Epithelial cell of prostate (primary cell): ENCODE measurements at places on chromosomes 11 and 22.

GRCh38 chr11:16292167-16292859 lies 64.0 kb downstream of the SOX6 start:
- no peak for DNase-seq

DNA sequence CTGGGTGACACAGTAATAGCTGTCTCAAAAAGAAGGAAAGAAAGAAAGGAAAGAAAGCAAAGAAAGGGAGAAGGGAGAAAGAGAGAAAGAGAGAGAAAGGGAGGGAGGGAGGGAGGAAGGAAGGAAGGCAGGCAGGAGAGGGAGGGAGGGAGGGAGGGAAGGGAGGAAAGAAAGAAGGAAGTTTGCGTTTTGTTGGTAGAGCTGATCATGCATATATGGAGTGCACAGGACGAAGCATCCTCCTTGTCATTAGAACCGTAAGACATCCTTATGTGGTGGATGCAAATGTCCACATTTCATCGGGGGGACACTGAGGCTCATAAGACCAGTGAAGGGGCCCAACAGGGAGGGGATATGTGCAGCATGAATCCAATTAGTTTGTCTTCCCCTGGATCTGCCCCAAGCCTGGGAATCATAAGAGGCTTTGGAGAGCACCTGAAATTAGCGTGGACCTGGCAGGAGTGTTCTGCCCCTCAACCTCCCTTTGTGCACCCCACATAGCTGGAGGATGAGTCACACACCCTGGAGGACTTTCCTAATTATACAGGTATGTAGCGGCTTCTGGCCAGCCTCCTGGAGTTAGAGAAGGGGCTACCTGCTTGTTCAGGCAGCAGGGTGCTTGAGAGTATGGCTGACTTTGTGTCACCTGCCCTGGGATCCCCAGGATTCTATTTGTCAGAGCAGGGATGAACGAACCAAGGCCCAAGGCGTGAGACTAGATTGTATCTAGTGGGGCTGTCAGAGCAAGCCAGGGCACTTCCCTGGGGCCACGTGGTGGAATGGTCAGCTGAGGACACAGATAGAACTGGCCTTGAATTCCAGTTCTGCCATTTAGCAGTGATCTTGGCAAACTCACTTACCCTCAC lies 119.7 kb upstream of the CD82 start:
- DNase-seq, result peak; percentile 12

DNA sequence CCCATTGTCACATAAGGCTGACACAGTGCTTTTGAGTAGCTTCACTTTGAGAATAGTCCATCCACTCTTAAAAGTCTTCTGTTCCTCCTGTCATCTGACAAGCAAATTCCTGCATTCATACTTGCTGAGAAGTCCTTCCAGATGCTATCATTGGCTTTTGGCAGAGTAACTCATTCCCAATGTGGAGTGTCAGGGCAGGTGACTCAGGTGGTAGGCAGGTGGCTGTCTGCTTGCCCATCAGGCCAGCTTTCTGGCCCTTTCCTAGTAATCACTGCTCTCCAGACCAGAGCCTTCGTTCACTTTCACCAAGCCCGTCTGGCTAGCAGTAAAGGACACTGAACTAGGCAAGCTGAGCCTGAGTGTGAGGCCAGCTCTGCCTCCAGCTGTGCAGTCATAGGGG lies 162.5 kb upstream of the CCDC90B start:
- DNase-seq, result no peak

DNA sequence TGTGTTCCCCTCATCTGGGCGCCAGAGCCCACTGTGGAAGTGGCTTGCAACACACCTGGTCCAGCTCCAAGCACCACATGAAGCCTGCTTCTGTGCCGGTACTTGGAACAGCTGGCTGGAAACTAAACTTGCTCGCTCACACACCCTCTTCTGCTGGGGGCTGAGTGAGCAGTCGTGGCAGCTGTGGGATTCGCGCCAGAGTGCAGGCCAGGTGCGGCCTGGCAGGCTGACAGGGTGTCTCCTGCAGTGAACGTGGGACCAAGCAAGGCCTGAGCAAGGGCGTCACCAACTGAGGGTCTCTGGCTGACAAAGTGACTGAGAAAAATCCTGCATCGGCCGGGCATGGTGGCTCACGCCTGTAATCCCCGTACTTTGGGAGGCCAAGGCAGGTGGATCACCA lies 15.2 kb downstream of the SMC1B start:
- DNase-seq, result no peak

DNA sequence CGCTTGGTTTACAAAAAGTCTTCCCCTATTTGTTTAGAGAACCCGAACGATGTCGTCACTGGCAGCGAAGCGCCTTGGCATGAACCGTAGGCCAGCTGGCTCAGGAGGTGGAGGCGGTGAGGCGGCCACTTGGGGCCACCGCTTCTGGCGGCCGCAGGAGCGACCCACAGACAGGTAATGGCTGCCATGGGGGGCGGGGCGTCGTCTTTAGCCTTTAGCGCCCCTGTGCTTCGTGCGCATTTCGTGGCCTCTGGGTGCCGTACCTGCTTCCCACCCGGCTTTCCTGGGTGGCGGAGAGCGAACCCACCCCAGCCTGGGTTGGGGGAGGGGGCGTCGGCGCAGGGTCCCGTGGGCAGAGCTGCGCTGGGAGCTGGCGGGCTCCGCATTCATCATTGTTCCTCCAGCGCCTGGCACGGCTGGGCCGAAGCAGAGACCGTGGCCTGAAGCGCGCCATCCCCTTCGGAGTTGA lies 469 bp upstream of the OSBP2 start:
- no peak for DNase-seq

DNA sequence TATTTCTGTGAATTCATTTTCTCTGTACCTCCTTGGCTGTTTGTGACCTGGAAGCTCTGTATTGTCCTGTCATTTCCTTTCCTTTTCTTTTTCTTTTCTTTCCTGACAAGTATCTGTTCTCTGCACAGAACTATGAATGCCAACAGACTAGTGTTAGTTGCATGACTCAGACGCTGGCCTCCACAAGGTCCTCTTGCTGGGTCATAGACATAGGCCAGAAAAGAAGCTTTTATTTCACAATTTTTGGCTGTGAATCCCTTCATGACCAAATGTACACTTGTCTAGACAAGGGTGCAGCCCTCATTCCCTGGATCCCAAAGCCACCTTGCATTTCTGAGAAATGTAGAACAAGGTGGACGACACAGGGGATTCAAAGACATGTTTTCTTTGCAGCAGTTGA lies 104.1 kb upstream of the MTNR1B start:
- DNase-seq, result no peak

- DNase-seq, result no peak
Measured at GRCh38 chr22:41347066-41347859, 34.5 kb upstream of the TEF start.

DNA sequence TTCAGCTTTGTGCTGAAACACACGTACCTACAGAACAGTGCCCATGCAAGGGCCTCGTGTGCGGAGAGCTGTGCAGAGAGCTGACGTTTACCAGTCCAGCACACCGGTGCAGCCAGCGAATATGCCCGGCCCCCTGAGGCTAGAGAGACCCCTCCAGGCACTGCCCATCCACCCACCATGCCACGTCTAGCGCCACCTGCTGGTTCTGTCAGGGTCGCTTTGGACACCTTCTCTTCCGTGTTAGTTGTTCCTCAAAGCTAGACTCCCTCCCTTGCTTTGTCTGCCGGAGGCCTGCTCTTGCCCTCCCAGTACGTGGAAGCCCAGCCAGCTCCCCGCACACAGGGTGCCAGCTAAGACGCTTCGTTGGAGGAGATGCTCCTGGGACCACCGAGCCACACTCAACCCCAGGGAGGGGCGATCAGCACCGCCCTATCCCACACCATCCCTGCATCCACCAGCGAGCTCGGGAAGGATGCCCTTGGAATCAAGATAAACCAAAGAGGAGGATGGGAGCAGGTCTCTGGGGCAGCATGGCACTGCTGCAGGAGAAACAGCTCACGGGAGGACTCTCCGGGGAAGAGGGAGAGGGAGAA lies 43.4 kb downstream of the CPT1A start:
- DNase-seq, result no peak

DNA sequence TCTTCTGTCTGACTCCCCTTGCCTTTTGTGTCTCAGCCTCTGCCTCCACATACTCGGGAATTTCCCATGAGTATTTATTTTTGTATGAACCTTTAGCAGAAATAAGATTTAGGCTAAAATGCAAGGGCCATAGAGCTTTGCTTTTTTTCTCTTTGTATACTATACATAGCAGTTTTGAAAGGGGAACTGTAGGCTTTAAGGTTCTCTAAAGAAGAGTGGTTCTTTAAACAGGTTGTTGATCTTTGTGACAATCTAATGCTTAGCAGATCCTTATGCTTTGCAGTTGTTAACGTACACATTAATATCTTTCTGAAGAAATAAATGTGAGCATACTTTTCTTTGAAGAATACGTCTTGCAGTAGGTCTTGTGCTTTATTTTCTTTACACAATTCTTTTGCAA lies 35.0 kb downstream of the TBCEL start:
- no peak for DNase-seq

DNA sequence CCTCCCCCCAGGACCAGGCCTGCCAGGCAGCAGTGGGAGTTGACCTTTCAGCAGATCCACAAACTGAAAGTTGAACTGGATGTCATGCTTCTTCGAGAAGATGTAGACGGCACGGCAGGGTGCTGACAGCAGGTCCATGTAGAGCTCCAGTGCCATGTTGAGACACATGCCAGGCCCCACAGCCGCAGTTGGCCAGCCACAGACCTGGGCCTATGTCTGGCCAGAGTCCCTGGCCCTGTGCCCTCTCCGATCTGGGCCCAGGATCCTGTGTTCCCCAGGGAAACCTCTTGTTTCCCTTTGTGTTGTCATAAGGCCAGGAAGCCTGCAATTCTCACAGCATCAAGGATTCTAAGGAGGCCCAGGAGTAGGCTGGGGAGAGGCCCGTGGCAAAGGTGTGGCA lies at the start of gene GSTT4:
Gene GSTT4, minus strand, starts transcription at position 253 of the 400 bp plus-strand sequence. Its CDS starts 97 bp downstream, at position 156.
- no peak for DNase-seq

- no peak for DNase-seq
Measured at GRCh38 chr22:25779890-25780289, 37.9 kb downstream of the MYO18B start.

DNA sequence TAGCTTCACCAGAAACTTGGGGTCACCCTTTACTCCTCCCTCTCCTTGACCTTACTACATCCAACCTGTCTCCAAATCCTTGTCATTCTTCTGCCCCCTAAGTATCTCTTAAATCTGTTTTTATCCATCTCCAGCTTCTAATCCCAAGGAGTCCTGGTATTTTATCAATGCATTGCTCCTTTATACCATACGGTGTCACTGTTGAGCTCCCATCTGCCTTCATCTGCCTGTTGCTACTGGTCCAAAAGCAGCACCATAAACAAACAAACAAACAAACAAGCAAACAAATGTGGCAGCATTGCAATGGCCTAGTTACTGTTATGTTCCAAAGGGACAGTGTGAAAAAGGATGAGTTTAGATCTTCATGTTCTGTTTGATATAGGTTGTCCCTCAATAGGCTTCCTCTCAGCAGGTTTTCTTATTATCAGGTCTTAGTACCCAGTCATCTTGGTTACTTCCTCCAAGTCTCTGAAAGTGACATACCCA lies 34.2 kb downstream of the DNHD1 start:
- no peak for DNase-seq

DNA sequence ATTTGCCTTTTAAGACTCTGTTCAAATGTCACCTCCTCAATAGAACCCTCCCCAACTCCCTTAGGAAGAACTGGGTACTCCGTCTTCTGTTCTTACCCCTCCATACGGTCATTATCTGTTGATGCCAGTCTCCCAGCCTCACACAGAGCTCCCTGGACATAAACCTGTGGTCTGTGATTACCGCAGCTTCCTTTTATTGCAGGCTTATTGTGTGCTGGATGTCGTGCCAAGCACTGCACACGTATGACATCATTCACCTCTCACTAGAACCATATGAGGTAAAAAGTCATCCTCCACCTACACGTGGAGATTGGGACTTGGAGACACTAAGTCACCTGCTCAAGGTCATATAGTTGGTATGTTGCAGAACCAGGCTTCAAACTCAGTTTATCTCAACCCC lies 15.3 kb downstream of the PTPN5 start:
- DNase-seq, result no peak

GRCh38 chr22:48898524-48899250 lies 929.0 kb downstream of the BRD1 start:
- DNase-seq, result no peak

DNA sequence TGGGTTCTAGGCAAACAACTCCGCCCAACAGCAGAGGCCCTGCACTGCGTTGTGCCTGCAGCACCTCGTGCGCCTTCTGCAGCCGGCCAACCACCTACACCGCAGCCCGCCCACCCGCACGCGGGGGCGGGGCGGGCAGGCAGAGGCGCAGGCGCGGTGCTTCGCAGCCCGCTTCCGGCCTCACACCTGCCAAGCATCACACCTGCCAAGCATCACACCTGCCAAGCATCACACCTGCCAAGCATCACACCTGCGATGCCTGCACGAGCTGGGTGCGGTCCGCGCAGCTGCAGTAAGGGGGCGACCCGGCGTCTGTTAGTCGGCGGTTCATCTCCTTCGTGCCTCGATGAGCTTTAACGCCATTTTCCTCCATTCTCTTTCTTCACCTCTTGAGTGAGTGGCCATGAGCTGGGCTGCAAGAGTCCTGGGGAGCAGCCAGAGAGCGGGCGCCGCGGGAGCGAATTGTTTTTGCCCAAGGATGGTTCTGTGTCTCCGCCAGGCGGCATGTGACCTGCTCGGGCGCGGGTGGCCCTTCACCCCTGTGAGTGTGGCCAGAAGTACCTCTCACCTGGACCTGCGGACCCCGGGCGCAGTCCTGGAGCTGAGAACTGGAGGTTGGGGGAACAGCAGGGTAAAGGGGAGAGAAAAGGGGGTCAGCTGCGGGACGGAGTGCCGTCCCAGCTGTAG lies at the start of gene LDHAL6A:
Gene LDHAL6A, plus strand, starts transcription at position 171 of the 687 bp plus-strand sequence. CDS start 825 bp downstream, outside the sequence.
- DNase-seq, result no peak

- DNase-seq, result no peak
Measured at GRCh38 chr11:109972939-109973338, 120.3 kb upstream of the ZC3H12C start.

DNA sequence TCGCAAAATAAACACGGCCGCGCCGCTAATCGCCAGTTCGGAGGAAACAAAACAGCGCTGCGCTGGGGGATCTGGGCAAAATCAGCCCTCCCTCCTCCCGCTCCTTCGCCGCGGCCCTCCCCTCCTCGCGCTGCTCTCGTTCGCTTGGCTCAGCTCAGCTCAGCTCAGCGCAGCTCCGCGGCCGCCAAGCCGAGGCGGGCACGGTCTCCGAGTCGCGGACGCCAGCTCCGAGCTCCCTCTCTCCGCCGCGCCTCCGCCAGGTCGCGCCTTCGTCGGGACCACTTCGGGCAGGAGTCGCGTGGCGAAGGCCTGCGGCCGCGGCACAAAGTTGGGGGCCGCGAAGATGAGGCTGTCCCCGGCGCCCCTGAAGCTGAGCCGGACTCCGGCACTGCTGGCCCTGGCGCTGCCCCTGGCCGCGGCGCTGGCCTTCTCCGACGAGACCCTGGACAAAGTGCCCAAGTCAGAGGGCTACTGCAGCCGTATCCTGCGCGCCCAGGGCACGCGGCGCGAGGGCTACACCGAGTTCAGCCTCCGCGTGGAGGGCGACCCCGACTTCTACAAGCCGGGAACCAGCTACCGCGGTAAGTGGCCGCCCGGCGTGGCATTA lies at the start of gene SPON1:
Gene SPON1, plus strand, starts transcription at position 162 of the 607 bp plus-strand sequence. Its CDS starts 182 bp downstream, at position 344.
- DNase-seq, result no peak

DNA sequence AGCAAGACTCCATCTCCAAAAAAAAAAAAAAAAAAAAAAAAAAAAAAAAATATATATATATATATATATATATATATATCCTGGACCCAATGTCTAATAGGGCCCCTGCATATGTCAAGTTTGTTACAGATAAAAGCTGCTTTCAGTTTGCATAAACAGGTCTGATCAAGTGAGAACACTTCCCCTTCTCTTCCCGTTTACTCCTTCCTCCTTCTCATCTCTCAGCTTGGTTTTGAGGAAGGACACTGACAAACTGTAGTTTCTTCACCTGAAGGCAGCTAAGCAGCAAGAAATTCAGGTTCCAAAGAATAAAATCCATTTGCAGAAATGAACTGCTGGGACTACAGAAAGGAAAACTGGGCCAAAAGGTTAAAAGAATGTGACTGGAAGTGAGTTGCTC lies 11.7 kb downstream of the THOC5 start:
- no peak for DNase-seq
